Fibroblast of skin of right quadriceps (primary cell): ENCODE measurements at places on chromosomes 6 and 20.

GRCh38 chr6:158095031-158095430 lies 73.0 kb downstream of the SERAC1 start:
- DNase-seq: no peak

- DNase-seq: no peak
These were observed 1.0 kb upstream of the TGM6 start for GRCh38 chr20:2379511-2380229.

DNA sequence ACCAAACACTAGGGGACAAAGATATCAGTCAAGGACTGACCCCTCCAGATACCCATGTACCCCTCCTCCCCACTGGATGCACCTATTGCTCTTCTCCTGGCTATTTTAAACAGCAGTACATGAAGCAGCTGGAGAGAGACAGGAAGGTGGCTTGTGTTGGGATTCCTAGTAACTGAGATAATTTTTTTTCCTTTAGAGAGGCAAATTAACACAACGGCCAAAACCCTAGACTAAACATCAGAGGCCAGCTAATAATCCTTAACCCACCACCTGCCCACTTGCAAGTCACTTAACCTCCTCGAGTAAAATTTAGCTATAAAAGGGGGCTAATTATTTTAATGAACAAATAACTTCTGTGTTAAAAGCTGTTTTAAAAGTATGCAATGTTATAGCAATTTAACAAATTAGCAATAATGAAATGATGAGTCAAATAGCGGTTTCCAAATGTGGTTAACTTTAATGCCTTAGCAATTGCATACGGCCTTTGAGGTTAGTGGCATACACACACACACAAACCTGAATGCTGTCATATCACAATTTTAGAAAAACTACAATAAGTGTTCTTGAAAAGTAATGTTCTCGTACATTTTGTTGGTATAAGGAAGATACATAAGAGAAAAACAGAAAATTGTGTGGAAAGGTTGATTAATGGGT lies 151.7 kb downstream of the FRK start:
- peak; percentile 13 for DNase-seq

DNA sequence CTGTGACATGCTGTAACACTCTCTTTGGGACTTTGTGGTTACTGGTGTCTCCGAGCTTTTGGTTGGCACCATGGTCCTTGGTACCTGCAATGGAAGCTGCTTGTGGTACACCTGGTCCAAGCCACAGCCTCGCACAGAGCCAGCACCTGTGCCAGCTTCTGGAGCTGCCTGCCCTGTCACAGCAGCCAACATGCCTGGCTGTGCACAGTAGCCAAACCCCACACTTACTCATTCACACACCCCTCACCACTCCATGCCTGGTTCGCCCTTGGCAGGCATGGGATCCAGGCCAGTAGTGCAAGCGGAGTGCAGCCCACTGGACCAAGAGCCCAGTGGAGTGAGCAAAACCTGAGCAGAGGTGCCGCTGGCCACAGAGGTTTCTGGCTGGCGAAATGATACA lies 459.9 kb downstream of the TBC1D32 start:
- no peak for DNase-seq

DNA sequence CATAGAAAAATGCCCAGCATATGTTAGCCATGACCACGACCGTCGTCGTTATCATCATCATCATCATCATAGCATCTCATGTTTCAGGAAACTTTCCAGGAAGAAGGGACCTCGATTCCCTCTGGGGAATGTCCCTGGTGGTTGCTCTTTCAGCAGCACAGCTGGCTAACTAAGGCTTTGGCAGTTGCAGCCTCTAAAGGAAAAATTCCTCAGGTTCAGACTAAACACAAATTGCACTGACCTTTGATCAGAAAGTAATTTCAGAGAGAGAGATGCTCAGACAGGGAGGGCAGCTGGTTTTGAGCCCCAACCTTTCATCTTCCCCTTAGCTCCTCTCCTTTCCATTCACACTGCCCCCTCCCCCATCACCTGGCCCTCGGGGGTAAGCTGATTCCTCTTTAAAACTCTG lies 5.6 kb upstream of the CFB start:
- peak; percentile 46 for DNase-seq

DNA sequence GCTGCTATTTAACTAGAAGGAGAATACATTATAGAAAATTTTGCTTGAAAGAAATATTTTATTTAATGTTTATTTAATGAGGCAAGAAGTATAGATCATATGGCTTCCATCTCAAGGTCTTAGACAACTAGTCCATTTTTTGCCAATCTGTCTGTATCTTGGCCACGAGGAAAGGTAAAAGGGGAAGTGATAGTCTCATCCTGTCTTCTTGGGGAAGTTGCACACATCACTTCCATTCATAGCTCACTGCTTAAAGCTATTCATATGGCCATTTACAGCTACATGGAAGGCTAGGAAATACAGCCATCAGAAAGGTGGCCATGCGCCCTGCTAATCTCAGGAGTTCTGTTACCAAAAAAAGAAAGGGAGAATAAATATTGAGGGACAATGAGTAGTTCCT lies 50.8 kb downstream of the METTL24 start:
- DNase-seq: no peak

DNA sequence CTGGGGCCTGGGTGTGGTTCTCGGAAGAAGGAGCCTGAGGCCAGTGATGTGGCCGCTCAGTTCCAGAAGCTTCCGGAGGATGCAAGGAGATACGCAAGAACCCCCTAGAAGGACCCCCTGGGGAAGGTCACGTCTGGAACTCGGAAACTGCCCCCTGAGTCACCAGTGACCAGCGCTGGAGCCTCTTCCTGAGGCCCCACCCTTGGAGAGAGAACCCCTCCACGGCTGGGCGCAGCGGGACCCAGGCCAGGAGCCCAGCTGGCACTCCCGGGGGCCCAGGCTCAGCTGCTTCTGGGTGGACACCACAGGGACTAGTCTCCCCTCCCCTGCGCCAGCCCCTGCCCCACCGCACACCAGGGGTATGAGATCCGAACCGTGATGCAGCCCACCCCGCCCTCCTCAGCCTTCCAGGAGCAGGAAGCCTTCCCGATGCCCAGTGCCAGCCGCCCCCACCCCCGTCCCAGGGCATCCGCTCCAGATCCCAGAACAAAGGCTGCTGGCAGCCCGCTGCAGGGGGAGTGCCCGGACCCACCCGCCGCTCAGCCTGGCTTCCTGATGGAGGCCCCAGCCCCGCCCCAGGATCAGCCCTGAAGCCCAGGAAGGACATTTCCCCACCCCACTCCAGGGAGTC lies 7.5 kb downstream of the LAMA5 start:
- no peak for DNase-seq

GRCh38 chr20:21781446-21782075 lies 76.1 kb downstream of the PAX1 start:
- DNase-seq: no peak

DNA sequence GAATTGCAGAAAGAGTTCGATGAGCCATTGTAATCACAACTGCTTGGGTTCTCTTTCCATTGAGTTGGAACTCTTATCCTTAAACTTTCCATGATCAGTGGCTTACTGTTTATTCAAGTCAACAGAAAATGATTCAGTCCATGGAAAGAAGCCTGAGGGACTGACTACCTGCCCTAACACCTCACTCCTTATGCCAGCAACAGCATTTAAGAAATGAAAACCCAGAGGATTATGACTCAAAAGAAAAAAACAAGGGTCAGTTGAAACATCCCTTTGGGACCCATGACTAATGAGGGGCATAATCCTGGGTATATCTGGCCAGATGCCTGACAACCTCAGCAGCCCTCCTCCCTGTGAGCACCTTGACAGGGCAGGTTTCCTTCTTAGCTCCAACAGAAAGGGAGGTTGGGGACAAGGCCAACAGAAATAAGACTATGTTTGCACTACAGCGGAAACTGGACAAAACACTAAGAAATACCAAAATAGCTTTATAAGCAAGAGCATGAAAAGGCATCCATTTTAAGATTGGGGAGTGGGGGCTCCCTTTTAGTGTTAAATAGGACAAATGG lies 106.7 kb downstream of the MAP3K5 start:
- peak; percentile 5 for DNase-seq

GRCh38 chr6:20630617-20631548 lies 96.6 kb downstream of the CDKAL1 start:
- DNase-seq: no peak

DNA sequence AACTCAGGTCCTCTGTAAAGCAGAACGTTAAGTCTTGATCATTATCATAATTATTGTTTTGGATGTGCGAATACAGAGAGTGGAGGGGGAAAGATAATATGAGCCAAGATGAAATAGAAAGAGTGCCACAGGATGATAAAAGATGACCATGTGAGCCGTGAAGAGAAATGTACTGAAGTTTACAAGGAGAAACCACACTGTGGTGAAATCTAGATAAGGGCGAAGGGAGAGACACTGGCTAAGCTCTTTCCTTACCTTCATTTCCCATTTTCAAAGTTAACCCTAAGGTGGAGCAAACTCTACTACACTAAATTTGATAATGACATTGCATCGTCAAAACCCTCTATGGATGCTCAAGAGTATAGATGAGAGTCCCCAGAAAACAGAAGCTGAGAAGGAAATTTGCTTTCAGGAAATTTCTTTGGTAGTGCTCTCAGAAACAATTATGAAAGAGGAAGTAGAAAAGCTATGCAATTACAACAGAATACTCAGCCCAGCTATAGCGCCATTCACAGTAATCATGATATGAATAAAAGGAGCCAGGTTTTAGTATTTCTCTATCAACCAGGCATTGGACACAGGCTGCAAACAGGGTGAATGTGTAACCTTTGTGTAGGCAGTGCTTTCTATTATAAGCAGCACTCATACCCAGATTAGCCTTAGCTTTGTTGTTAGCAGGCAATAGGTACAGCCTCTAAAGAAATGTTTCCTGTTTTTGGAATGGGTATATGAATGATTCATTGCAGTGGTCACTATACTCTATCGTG lies 1080.7 kb downstream of the GRIK2 start:
- DNase-seq: no peak

DNA sequence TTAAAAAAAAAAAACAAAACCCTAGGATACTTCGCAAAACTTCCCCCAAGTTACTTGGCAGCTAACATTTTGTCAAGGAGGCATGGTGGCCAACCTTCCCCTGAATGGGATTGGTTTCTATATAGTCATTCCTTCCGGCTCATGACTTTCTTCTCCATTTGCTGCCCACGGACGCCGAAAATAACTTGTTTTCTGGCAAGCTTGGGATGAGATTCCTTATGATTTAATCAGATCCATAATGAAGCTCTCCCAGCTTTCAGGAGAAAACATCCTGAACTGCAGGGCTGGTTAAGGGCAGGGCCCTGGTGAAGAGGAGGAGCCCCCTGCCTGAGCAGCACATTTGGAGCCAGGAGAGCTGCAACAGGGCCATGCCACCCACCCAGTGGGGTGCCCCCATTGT lies 49.9 kb downstream of the PPP1R16B start:
- peak; percentile 32 for DNase-seq

GRCh38 chr20:25212242-25212641 lies 16.7 kb downstream of the ENTPD6 start:
- DNase-seq: no peak
